ENCODE measurements at places on chromosomes 1 and 21.
A peak's percentile ranks its signal among the peaks of the same experiment; 100 is the strongest.

DNA sequence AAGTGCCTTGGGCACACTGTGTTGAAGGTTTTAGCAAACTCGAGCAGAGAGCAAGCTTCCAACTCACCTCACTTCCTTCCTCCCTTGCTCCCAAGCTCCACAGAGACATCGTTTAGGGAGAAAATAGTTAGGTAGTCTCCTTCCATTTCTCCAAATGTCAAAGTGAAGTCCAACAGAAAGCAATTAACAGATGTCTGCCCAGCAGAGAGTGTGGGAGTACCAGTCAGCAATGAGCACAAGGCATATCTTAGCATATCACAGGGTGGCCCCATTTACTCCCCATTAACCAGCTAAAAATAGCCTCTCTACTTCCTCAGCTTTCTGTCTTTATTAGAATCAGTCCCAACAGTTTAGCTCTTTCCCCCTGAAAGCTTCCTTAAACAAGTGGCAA is 334.2 kb upstream of the CAMK1G start:
- no peak for DNase-seq

GRCh38 chr1:18875107-18875795 is 15.8 kb upstream of the TAS1R2 start:
- peak; percentile 84 for DNase-seq

DNA sequence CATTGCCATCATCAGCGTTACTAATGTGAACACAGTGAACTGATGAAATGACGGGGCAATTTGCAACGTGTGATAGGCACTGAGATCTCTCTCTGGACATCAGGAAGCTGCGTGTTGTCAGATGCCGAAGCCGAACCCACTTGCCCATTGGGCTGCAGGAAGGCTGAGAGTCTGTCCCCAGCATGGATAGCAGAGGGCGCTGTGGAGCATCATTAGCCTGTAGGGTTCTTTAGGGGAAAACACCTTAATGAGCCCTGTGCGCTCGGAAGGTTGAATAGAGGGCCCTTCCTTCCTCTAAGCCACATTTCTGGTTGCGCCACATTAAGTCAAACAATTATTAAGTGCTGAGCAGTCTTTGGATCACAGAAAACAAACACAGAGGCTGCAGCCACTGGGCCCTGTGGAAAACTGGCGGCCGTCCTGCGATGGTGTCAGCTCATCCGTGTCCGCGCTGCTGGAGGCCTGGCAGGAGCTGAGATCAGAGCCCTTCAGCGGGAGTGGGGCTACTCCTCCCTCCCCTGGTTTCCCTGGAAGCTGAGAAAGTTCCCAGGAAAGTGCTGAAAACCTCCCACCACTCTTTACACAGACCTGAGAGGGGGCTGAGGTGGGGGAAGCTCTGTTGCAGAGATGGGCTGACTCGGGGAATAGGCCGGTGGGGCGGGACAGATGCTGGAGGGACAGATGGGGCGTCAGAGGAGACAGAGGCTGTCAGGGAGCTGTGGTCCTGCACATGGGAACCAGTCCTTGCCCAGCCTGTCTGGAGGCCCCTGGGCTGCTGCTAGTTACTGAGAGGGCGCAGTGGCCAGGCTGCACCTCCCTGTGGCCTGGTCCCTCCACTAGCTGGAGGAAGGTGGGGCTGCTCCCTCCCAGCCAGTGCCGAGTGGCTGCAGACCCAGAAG is 12.7 kb downstream of the TFF2 start:
- peak; percentile 17 for DNase-seq

DNA sequence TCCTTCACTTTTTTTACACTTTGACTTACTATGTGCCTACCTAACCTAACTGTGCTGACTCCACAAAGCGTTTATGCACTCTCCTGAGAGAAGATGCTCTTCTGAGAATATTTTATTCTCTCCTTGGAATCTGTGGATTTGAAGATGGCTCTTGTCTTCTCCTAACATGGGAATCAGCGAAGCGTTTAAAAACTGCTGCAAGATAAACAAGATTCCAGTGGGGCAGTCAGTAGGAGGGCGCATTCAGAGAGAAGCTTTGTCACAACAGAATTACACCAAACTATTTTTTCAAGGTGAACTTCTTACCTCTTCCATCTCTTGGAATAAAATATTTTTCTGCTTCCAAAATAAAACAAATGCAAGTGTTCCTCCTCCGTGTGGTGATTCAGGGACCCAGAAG is 113.1 kb downstream of the FOXD2 start:
- no peak for DNase-seq

- no peak for DNase-seq
Observed at GRCh38 chr1:214516434-214517326, 34.7 kb downstream of the PTPN14 start.

GRCh38 chr21:36004441-36004840 is 55.9 kb downstream of the SETD4 start:
- peak; percentile 71 for DNase-seq

GRCh38 chr1:236733653-236734052 is 47.4 kb downstream of the ACTN2 start:
- DNase-seq: no peak

- DNase-seq: no peak
Observed at GRCh38 chr1:46535063-46535462, 16.4 kb downstream of the KNCN start.

- no peak for DNase-seq
Observed at GRCh38 chr1:165416876-165417275, 28.1 kb downstream of the RXRG start.

DNA sequence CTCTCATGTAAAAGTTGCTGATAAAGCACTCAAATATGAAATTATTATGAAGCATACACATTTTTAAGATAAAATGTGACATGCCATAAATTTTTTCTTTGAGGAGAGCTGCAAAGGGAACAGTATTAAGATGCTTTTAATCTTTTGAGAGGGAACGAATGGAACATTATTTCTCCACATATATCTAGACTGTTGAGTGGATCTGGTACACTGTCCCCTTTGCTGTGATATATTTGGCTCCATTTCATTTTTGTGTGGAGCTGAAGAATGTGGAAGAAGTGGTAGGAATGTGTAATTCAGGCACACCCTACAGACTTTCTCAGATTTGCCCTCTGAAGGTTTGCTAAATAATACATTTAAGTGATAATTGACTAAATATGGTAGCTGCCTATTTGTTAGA is 31.7 kb downstream of the PGM1 start:
- DNase-seq: peak; percentile 60

- DNase-seq: no peak
Observed at GRCh38 chr1:19731311-19731821, 66.7 kb downstream of the HTR6 start.

DNA sequence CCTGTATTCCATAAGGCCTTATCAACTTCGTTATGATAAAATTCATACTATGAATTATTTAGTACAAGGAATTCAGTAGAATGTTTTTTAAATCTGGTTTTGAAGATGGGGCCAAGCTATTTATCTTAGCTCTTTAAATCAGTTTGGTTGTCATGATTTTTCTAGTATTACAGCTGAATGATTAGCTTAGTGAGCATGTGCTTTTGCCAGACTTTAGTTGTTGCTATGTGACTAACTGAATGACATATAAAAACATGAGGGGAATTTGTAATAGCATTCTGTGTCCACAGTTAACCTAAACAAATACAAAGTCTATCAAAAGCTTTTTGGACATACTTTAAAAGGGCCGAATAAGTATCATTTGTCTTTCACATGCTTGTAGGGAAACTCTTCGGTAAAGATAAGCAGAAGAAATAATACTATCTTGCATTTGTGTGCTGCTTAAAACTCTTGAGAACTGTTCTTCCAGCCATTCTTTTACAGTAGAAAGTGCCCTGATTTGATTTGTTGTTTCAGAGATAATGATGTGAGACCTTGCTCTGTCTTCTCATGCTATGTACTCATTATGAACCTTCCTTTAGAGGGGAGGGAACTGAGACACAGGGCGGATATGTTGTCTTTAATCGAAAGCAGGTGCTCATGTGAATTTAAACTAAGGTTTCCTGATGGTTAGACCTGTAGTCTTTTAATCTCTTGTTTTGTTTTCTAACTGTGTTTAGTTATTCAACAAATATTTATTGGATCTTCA is 18.8 kb downstream of the NEK7 start:
- peak; percentile 45 for DNase-seq

All from AG10803 (cell line).